Upper lobe of right lung (tissue), 1 donor: ENCODE measurements at places on chromosomes 6 and 20.

DNA sequence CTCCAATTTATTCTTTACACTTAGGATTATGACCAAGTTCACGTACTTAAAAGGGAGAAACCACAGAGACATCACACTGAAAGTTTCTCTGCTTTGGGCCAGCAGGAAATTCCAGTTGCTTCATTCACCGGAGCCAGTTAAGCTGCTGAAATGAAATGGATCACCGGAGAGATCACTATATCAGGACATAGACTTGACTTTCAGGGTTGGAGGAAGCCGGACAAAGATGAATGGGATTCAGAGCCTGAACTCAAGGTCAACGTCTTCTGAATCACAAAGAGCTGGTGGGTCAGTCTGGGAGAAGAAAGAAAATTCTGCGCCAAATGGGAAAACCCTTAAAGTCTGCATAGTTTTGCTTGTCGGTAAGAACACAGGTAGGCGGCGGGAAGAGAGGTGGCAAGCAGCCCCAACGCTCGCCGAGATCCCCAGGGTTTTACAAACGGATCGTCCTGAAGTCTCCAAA lies 81.9 kb upstream of the CCDC28A start:
- H3K36me3 ChIP-seq, result no peaks in the 10 kb centered on the region
- no peaks in the 10 kb centered on the region for H3K4me1 ChIP-seq
- no peak for DNase-seq
- H3K27ac ChIP-seq, result no peak overlapping the region

DNA sequence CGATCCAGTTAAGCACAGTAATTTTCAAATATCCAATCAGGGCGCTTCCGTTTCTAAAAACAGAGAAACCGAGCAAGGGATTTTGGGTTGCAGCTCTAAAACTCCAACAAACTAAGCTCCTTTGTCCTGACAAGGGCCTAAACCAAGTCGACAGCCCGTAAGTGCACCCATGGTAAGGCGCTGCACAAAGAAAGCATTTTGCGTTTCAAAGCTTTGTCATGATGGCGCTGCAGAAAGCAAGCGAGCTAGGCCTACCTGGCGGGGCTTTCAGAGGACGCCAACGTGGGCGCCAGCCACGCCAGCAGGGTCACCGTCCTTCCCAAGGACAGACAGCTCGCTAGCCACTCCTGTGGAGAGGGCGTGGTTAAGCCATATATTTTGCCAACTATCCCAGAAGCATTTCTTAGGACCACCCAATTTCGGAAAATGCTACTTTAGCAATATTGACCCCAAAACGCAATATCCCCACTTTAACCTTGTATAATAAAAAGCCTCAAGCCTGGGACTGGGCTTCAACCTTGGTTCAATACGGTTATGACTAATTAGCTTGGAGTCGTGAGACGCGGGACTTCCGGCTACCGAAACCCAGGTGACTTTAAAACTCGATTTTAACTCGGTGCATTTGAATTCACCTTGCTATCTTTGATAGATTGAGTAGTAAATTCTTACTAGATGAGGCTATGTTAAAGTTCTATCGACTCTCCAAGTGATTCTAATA lies 53.8 kb downstream of the TRIM38 start:
- peak overlapping the region; percentile 67 for H3K27ac ChIP-seq
- no peak for DNase-seq

DNA sequence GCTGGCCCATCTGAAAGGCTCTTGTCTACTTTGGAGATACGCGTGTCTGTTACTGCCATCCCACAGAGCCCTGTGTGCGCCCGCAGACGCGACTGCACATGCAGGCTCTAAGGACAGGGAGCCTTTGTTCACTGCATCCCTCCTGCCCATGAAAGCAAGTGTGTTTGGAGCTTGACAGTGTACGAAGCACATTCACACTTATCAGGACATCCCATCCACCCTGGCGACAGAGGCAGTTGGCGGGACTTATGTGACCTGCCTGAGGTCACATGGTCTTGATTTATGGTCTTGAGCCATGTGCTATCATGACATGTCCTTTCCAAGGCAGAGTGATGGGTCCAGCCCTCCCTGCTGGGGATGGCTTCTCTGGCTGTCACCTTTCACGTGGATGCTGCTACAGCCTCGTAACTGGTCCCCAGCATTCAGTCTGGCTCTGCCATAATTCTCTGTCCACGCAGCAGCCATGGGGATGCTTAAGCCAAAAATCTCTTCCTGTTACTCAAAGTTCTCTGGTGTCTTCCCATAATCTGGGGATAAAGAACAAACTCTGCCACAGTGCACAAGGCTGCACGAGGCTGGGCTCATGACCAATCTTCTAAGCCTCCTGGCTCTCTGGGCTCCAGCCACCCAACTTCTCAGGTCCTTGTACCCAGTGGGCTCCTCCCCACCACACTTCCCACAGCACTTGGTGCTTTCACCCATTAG lies 36.3 kb upstream of the FAM83D start:
- H3K4me3 ChIP-seq, result no peak overlapping the region
- no peak overlapping the region for H3K27ac ChIP-seq
- H3K4me1 ChIP-seq, result no peaks in the 10 kb centered on the region
- H3K36me3 ChIP-seq, result no peaks in the 10 kb centered on the region
- peak; percentile 53 for DNase-seq

GRCh38 chr6:87721311-87721710 lies 19.3 kb upstream of the AKIRIN2 start:
- no peak overlapping the region for H3K4me3 ChIP-seq
- H3K27ac ChIP-seq, result no peak overlapping the region
- no peak for DNase-seq
- H3K36me3 ChIP-seq, result no peaks in the 10 kb centered on the region
- H3K27me3 ChIP-seq, result no peaks in the 10 kb centered on the region

DNA sequence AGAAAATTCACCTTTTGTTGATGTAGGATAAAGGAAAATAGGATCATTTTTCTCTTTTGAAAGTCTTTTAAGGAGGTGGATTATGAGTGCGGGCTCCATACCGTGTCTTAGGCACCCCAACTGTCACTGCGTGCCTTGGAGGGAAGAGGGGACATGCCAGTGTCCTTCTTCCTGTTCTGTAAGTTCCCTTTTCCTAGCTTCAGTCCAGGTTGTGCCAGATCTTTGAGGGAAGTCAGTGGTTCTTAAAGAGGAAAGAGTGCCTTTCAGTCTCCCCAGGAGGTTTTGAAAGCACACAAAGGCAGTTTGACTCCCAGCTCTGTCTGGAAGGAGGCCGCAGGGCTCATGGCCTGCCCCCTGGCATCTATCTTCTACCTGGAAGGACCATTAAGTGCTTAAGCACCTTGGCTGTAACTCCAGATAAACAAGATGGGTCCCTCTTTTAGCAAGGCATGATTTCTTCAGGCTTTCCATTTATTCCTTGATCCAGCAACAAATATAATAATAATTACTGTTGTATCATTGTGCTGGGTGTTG lies 13.0 kb downstream of the EFCAB8 start:
- no peak for DNase-seq
- H3K27me3 ChIP-seq, result no peaks in the 10 kb centered on the region
- H3K4me1 ChIP-seq, result no peaks in the 10 kb centered on the region
- H3K27ac ChIP-seq, result no peak overlapping the region
- no peak overlapping the region for H3K4me3 ChIP-seq

DNA sequence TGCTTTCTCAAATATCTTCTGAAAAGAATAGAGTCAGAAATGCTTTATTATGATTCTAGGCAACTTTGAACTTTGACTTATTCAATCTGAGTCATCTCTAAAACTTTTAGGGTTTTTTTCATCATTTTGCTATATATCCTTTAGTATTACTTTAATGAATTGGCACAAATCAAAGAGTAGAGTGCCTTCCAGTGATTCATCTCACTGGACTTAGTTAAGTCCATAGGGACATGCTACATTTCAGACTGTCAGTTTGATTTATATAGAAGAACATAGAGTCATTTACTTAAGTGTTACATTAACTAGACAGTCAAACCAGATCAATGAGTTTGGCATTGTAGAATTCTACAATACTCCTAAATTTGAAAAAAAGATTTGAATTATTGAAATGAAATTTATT lies 1235.7 kb upstream of the MAP3K7 start:
- H3K27me3 ChIP-seq, result no peaks in the 10 kb centered on the region
- H3K4me1 ChIP-seq, result no peaks in the 10 kb centered on the region
- DNase-seq, result no peak
- no peak overlapping the region for H3K4me3 ChIP-seq
- no peaks in the 10 kb centered on the region for H3K36me3 ChIP-seq
- no peak overlapping the region for H3K27ac ChIP-seq

DNA sequence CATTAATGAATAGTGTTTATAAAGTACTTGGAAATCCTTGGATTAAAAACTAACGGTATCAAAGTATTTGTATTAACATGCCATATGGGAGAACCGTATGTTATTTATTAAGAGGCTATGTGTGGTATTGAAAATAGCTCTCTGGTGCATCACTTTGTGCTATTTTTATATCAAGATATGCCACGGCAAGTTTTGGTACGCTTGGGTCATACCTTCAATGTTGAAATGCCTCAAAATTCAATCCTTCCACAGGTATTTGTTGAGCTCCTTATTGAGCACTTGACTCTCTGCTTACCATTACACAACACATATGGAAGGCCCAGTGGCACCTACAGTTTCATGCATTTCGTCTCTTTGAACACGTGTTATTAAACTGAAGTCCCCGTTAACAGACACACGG lies 647.9 kb downstream of the KIF16B start:
- H3K27ac ChIP-seq, result no peak overlapping the region
- no peaks in the 10 kb centered on the region for H3K27me3 ChIP-seq
- H3K4me1 ChIP-seq, result peaks cover 5% of the 10 kb centered on the region
- no peak overlapping the region for H3K4me3 ChIP-seq
